Memory B cell (primary cell): ENCODE measurements at places on chromosomes 11 and 22.
A peak's percentile ranks its signal among the peaks of the same experiment; 100 is the strongest.

- DNase-seq = no peak
These were observed 91.7 kb downstream of the WNT7B start for GRCh38 chr22:45885171-45885840.

- no peak for DNase-seq
These were observed 16.0 kb upstream of the LINC01488 start for GRCh38 chr11:69465236-69466000.

GRCh38 chr11:67373648-67374570 lies 511 bp upstream of the CLCF1 start:
- DNase-seq = peak; percentile 75

DNA sequence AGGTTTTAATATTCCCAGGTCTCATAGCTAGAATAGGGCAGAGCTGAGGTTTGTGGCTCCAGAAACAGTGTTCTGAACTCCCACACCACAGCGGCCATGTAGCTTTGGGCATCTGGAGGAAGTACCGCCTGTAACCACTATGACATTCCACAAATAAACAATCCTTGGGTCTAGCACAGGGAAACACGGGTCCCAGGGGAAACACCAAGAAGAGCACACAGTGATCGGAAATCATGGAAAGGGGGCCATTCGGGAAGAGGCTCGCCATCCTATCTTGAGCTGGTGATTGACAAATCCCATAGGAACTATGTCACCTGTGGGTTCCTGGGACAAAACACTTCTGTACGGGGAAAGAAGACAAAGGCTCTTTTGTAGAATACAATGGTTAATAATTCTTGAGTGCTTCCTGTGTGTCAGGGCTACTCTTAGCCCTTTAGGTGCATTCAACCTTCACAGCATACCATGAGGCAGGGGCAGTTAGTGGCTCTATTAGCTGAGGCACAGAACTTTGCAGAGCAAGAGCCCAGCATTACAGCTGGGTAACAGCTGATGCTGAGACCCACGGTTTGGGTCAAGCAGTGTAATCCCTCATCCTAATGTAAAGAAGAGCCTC lies 514.2 kb downstream of the NTM start:
- no peak for DNase-seq

GRCh38 chr11:109970516-109971183 lies 122.5 kb upstream of the ZC3H12C start:
- no peak for DNase-seq

DNA sequence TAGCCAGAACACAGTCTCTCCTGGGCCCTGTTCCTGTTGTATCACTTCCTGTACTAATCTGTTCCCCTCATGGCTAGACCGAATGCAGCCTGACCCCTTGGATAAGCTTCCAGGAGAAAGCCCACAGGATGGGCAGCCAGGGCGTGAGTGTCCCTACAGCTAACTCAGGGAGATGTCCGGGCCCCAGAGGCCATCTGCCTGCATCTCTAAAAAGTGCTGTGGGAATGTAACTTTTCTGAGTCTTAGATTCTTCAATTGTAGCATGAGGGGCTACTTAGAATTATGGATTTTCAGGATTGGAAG lies 7.7 kb upstream of the MALAT1 start:
- no peak for DNase-seq

- no peak for DNase-seq
These were observed 321.6 kb downstream of the AASDHPPT start for GRCh38 chr11:106399076-106399511.

GRCh38 chr22:47337161-47337621 lies 574.7 kb downstream of the TBC1D22A start:
- DNase-seq = no peak

GRCh38 chr11:118771547-118772288 lies 19.2 kb downstream of the DDX6 start:
- DNase-seq = no peak

DNA sequence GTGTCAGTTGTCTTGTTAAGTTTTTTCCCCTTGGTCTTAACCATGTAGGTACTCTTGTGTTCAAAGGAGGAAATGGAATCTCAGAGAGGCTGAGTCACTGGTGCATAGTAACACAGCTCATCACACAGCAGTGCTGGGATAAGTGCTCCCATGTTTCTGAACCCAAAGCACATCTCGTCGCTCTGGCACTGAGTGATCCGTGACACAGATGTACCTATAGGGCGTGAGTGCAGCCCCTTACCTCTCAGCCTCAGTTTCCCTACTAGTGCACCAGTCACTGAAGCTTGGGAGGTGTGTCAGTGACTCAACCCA lies 234.0 kb downstream of the ST3GAL4 start:
- no peak for DNase-seq

- DNase-seq = no peak
These were observed 21.4 kb upstream of the ABCC8 start for GRCh38 chr11:17498058-17498457.

DNA sequence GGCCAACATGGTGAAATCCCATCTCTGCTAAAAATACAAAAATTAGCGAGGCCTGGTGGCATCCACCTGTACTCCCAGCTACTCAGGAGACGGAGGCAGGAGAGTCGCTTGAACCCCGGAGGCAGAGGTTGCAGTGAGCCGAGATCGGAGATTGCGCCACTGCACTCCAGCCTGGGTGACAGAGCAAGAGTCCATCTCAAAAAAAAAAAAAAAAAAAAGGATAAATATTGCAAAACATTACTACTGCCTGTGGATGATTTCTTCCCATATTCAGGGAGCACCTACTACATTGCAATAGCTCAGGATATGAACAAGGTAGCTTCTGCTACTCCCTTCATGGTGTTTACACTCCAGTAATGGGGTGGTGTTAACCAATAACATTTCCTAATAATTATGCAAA lies 980.6 kb downstream of the NTM start:
- no peak for DNase-seq

- DNase-seq = no peak
These were observed 17.5 kb upstream of the TXNRD2 start for GRCh38 chr22:19959043-19959586.

DNA sequence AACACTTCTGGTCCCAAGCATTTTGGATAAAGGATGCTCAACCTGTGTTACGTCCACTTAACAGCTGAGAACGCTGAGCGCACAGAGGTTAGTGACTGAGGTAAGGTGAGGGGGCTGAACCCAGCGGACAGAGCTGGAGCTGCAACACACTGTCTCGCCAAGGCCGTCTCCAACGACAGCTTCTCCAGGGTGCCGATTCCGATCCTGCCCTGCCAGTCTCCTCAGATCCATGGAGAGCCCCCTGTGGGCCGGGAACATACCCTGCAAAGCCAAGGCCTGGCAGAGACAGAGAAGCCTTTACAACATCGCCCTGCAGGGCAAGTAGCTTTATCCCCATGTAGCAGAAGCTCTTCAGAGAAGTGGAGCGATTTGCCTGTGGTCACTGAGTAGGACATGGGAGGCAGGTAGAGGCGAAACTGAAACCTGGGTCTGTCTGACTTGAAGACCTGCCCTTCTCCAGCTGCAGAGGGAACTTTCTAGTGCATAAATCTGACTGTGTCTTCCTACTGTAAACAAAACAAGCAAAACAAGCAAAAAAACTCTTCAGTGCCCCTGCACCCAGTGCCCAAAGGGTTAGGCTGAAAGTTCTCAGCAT lies 72.8 kb downstream of the SCUBE1 start:
- no peak for DNase-seq

DNA sequence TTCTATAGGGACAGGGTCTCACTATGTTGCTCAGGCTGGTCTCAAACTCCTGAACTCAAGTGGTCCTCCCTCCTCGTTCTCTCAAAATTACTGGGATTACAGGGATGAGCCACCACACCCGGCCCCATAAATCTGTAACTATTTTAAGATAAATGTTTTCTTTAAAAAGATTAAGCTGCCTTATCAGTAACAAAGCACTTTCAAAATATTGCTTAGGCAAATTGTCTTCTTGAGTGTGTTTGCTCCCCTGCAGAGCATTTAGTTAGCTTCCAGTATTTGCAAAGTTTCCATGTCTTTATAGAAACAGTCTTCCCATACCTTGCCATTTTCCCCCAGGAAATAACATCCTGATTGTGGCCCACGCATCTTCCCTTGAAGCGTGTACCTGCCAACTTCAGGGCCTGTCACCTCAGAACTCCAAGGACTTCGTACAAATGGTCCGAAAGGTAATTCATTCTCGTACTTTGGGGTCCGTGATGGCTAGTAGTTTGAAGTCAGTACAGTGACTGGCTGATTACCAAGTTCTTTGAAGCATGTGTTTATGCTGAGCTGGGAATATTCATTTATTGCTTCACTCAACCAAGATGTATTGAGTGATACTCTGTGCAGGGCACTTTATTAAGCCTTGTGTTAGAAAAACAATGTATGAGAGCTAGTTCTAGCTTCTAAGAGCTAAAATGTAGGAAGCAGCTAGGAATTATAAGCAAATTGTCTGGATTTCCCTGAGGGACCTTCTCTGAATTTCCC lies 30.4 kb upstream of the CRTAM start:
- DNase-seq = no peak

DNA sequence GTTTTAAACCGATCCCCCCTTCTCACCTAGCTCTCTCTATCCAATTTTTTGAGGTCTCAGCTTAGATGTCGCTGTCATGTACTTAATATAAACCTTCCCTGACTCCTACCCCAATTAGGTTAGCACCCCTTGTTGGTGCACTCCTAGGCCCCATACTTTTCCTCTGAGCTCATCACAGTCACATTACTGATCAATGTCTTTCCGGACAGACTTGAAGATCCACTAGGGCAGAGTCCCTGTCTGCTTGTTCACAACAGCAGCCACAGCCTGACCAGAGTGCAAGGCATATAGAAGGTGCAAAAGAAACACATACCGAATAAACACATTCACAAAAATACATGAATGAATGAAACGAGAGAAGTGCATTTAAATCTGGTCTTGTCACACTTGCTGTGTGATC lies 261.0 kb upstream of the NARS2 start:
- no peak for DNase-seq

- no peak for DNase-seq
These were observed 49.0 kb downstream of the RPUSD4 start for GRCh38 chr11:126162306-126163030.

DNA sequence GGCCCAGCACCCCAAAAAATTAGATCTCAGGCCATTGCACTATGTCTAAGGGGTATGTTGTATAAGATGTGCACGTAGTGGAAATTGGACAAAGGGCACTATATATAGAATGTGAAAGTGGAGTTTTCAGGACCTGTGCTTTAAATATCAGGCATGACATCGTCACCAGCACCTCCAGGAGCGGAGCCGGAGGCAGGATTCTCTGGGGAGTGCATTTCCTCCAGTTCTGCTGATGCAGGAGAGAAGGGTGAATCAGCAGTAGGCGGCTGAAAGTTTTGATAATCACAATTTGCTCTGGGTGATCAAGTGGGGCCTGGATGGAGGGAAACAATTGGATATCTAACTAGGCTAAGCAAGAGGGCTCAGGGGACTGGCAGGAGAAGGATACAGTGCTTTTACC lies 69.1 kb upstream of the NTM start:
- DNase-seq = no peak

DNA sequence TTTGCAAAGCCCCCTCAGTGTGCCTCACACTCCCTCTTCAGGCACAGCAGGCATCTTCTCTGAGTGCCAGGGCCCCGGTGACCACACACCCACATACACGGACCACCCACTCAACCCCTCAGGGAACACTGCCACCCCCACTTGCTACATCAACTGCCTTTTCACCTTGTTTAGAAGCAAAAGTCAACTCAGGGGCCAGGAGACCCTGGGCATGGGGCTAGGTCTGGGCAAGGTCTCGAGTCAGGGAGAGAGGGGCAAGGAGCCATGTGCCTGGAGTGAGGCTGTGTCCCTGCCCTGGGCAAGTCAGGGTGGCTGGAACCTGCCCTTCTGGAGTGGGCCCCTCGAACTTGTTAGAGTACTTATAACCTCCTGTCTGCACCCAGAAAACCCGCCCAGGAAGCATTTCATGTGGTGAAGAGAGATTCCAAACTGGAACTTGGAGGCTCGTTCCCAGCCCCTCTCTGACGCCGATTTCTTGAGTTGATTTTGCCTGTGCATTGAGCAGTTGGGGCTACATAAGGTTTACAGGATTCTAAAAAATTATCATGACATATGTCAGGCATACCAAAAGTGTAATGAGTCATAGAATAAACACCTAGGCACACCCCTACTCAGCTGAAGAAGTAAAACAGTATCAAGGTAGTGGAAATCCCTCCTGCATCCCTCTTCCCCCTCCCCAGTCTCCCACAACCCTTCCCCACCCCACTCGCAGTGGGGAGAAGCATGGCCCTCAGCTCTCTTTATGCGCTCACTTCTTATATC lies 74.3 kb downstream of the MYEOV start:
- no peak for DNase-seq

DNA sequence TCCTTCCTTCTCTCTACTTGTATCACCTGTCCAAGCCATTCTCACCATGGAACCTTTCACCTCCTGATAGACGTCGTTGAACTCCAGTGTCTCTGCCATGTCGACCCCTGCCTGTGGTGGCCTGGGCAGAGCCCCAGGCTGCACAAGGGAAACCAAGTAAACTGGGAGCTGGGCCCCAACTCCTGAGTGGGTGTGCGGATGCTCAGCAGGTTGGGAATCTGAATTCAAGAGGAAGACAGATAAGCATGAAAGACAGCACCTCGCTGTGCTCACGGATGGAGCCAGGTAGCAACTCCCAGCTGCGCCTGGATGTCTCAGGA lies 709 bp downstream of the SSRP1 start:
- no peak for DNase-seq

GRCh38 chr11:27451244-27451965 lies 21.2 kb downstream of the LGR4 start:
- DNase-seq = no peak

DNA sequence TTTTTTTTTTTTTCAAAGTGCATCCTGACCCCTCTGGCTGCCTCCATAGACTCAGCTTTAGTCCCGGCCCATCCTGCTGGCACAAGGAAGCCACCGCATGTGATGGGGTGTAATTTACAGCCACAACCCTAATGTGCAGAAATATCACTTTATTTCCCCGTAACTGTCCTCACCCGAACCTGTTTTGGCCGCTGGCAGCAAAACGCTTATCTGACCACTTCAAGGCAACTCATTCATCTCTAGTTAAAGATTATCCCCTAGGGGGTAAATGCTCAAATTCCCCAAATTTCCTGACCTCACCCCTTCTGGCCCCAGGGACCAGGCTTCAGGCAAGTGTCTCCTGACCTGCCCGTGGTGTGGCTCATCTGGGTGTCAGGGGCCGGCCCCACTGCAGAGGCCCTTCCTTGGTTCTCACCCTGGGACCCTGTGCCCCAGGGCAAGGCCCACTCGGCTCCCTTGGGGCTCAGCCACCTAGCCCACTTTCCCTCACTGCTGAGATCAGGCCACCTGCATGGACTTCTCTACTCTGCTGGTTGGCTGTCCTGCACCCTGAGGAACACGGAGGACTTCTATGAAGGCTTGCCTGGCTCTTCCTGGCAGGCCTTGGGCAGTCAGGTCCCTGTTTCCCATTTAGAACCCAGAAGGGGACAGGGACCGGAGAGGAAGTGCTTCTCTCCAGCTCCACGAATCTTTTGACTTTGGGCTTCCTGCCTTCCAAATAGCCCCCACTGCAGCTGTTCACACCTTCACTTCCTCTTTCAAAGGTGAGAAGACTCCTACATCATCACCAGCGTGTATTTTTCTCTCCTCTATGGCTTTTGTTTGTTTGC lies 53.3 kb downstream of the WNT11 start:
- DNase-seq = peak; percentile 32

- no peak for DNase-seq
These were observed at the start of gene MDK for GRCh38 chr11:46381048-46381818. Gene MDK (plus strand): TSS chr11:46381669. CDS start chr11:46382058, 389 bp downstream.

- DNase-seq = no peak
These were observed 16.0 kb downstream of the TCP11L1 start for GRCh38 chr11:33055375-33055774.
